ENCODE measurements at places on chromosomes 6 and 20.

DNA sequence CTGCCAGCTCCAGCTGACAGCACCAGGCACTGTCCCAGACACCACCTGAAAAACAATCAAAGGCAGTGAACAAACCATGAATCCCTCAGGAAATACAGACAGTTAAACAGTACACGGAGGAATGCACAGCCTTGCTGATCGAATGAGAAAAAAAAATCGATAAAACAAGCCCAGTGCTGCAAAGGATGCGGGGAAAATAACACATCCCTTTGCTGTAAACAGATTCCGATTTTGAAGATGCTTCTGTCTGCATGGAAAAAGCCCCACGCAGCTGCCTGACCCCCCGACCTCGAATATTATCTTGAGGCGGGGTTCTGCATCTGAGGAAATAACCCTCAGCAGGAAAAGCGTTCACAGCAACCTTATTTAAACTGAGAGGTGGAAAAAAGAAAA is 43.9 kb downstream of the RBM38 start:
- no peak for DNase-seq

GRCh38 chr6:36113703-36114102 is 16.6 kb upstream of the MAPK13 start:
- DNase-seq: no peak

GRCh38 chr6:158283304-158283980 is 28.8 kb upstream of the TULP4 start:
- DNase-seq: peak; percentile 80

DNA sequence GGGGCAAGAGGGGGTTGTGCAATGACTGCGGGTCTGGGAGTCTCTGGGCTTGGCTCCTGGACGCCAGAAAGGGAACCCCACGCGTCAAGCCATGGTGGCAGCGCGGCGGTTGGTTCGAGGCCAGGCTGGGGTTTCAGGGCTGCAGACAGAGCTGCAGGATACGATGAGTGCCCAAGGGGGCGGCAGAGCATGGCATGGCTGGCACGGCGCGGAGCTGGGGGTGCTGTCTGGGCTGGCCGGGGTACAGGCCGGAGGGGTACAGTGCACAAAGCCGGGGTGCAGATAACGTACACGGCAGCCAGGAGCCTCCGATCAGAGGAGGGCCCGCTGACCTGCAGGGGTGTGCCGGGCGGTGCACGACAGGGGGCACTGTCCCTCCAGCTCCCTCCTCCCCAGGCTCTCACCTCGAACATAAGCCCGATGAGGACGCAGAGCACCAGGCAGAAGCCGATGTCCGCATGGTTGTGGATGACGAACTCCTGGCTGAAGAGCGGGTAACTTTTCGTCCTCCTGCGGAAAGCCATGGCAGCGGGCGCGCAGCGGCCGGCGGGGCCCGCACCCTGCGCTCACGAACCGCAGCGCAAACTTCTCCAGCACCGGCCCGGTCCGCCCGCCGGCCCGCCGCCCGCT is 353 bp downstream of the TRAM2 start:
- DNase-seq: peak; percentile 85

- no peak for DNase-seq
Observed at GRCh38 chr6:30055513-30055912, 5.6 kb upstream of the POLR1H start.

Data from fibroblast of skin of back (primary cell).